ENCODE measurements at places on chromosomes 3 and 15.

DNA sequence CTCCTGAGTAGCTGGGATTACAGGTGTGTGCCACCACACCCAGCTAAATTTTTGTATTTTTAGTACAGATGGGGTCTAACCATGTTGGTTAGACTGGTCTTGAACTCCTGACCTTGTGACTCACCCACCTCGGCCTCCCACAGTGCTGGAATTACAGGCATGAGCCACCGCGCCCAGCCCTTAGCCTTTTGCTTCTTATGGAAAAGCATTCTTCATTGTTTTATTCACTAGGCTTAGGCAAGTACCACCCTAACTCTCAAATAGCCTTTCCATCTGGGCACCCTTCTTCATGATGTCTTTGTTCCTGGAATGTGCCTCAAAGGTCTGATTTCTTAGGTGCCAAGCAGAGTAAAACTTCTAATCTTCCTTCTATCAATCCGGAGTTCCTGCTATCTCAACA lies 641.8 kb downstream of the FHIT start:
- no peak for DNase-seq

DNA sequence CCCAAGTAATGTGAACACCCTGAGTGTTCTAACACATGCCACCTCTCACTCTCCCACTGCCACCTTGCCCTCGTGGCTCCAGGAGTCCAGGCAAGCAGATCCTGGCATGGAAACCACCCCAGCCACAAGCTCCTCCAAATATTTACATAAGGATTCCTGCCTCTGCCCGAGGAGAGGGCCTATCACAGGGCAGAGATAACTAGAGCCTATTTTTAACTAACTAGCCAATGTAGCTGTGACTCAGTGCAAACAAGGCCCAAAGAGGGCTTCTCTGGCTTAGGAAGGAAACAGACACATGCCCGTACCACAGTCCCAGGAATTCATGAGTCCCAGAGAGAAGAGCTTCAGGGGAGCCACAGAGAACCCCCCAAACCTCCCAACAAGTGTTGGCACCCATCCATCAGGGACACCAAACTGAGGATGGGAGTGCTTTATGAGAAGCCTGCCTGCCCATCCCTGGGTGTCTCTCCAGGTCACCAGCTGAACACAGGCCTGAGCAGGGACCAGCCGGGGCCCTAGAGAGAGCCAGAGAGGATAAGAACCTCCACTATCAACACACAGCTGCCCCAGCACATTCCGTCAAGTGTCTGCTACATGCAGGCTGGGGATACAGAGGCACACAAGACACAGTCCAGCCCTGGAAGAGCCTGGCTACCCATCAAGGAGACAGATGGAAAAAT lies 9.2 kb downstream of the FYCO1 start:
- DNase-seq, result no peak

DNA sequence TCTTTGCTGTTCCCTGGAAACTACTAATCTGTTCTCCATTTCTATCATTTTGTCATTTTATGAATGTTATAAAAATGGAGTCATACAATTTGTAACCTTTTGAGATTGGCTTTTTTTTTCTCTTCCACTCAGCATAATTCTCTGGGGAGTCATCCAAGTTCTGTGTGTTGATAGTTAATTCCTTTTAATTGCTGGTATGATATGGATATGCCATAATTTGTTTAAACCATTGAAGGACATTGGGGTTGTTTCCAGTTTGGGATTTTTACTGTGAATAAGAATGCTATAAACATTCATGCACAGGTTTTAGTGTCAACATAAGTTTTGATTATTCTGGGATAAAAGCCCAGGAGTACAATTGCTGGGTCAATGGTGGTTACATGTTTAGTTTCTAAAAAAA lies 279.4 kb downstream of the WNT5A start:
- no peak for DNase-seq

GRCh38 chr3:64970634-64971033 lies 282.8 kb upstream of the ADAMTS9 start:
- DNase-seq, result no peak

GRCh38 chr15:100131321-100132224 lies 210.2 kb downstream of the ADAMTS17 start:
- DNase-seq, result peak; percentile 26

DNA sequence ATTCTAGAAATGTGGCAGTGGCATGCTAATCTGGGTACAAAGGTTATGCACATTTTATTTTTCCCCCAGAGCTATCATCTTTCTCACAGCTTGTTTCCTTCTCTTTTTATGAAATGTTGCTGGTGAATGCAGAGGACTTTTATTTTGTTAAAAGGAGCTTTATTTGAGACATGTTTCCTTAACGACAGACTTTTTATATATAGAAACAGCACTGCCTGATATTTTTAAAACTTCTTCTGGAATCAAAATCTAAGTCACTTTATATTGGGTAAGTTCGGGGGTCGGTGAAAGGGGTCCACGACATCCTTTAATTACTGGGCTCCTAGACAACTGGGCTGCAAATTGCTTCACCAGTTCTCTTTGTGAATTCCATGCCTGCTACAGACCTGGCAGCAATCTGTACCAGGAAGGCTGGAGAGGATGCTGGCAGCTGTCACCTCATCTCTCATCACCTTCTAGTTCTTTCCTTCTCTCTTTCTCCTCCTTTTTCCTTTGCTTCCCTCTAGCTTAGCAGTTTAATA lies 464.7 kb downstream of the PDCD6IP start:
- no peak for DNase-seq

GRCh38 chr3:196124608-196125007 lies 42.7 kb upstream of the TFRC start:
- DNase-seq, result no peak

DNA sequence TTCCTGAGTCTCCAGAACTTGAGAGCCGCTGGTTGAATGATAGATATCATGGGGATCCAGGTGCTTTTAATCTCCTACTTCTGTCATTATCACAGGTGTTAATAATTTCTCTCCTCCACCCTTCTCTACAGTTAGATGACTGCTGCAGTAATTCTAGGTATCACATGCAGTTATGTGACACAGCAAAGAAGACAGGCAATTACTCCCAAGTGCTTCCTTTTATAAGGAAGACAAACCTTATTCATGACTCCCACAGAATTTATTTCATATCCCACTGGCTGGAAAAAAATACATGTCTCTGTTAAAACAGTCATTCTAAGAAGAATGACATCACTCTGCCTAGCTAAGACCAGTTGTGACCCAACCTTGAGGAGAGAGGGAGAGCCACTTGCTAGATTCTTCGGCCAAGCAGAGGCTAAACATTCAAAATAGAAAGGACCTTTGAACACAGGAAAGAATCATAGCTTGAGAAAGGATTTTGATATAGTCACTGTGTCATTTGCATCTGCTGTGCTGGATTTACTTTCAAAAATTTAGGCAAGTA lies 500.6 kb downstream of the SI start:
- no peak for DNase-seq

- no peak for DNase-seq
Measured at GRCh38 chr15:79406210-79406609, 25.9 kb upstream of the MINAR1 start.

GRCh38 chr3:183268366-183268765 lies 15.3 kb downstream of the B3GNT5 start:
- no peak for DNase-seq

- DNase-seq, result no peak
Measured at GRCh38 chr3:15929944-15930571, 132.3 kb upstream of the ANKRD28 start.

DNA sequence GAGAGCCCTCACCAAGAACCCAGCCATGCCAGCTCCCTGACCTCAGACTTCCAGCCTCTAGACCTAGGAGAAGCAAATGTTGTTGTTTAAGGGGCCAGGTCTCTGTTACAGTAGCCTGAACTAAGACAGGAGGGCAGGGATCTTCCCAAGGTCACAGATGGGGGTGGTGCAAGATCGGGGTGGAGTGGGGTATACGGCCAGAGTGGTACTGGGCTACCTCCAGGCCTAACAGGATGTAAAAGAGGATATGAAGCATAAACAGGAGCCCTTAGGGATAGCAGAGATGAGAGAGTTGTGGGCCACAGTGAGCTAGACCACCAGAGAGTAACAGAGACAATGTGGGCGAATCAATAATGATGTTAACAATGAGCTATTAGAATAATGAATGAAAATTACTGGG lies 82.9 kb downstream of the TOP2B start:
- no peak for DNase-seq

GRCh38 chr15:53324061-53324460 lies 435.4 kb downstream of the WDR72 start:
- no peak for DNase-seq

DNA sequence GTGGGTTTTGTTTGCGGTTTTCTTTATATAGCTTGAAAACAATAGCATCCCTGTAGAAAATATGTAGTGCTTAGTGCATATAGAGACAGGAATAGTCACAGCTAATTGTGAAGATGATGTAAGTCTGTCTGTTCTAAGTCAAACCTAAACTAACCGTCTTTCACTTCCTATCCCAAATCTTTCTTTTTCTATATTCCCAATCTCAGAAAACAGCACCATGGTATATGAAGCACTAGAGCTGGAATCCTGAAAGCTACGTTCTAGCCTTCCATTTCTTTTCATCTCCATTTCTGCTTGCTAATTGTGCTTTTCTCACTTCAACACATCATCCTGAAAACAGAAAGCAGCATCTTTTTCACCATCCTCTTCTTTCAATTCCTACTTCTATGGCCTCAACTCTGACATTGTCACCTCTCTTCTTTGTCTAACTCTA lies 1235.5 kb downstream of the ROBO2 start:
- no peak for DNase-seq

DNA sequence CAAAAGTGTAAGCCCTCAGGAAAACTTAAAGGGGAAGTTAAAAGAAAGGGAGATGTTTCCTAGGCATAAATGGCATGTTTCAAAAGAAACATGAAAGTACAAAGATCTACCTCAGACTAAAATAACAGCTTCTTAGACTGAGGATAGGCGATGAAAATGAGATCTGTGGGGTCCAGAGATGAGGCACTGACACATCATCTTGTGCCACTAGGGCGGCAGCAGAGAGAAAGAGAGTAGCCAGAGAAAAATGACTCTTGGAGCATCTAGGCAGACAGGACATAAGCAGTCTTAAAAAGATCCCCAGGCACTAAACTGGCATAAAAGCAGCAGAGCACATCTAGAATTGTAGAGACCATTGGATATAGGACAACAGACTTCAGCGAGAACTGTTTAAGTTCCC lies 42.5 kb upstream of the RFX7 start:
- DNase-seq, result no peak

GRCh38 chr3:188734395-188734794 lies 437.4 kb upstream of the TPRG1 start:
- DNase-seq, result no peak

- no peak for DNase-seq
Measured at GRCh38 chr15:72289597-72290325, 17.4 kb upstream of the PARP6 start.

- no peak for DNase-seq
Measured at GRCh38 chr15:100601617-100602063, 344 bp downstream of the LINS1 start.

DNA sequence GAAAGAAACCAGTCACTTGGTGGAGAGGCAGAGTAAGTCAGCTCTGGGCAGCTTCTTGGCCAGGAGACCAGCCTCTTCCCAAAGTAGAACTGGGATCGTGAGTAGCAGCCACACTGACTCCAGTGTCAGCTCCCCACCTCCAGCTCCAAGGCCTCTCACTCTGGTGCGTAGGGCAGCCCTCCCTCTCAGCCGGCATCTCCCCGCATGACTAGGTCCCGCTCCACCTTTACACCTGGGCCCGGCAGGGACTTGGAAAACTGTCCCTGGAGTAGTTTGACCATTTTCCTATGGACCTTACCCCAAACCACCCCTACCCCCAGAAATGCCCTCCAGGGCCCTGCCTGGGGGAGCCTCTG lies 3.3 kb downstream of the STRA6 start:
- DNase-seq, result no peak

GRCh38 chr3:53902711-53903110 lies 11.1 kb upstream of the SELENOK start:
- no peak for DNase-seq

- no peak for DNase-seq
Measured at GRCh38 chr3:30642849-30643361, 36.5 kb downstream of the TGFBR2 start.

DNA sequence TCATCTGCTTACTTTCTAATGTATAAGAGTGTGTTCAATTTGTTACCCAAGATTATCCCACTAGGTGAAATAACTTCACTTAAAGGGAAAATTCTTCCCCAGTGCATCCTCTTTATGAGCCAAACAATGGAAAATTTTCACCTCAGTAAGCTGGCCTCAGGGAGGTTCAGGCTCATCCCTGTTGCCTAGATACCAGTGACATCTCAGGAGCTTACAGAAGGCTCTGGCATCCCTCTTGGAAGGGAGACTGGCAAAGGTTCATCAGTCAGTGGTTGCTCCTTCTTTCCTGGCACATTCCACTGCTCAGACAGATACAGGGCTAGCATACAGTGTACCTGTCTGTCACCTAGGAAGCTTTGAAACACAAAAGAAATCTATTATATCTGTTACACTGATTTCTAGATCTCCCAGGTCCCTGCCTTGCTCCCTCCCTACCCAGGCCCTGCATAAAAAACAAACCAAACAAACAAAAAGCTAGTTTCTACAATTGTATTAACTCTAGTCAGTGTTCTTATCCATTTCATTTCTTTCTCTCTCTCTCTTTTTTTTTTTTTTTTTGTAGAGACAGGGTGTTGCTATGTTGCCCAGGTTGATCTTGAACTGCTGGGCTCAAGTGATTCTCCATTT lies 1.7 kb downstream of the IP6K2 start:
- no peak for DNase-seq

DNA sequence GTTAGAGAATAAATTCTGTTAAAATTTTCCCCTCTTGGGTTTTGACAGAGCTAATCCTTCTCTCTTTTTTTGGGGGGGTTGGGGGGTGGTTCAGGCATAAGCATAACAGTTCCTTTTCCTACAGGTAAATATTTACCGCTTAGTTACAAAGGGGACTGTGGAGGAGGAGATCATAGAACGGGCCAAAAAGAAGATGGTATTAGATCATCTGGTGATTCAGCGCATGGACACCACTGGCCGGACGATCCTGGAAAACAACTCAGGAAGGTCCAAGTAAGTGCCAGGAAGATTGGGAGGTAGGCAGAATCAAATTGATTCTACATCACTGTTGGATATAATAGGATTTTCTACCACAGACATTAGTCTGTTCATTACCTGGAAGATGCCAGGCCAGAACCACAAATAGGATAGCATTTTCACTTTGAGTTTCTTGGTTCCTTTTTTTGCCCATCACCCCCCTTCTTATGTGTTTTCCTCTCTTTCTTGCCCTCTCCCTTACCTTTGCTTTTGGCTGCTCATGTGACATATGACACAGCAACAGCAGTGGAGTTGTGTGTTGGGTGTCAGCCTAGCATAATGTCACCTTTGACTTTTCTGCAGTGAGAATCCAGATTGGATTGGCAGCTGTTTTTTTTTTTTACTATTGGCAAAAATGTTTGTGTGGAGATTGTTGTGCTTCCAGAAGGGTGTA lies 79.0 kb downstream of the CHD2 start:
- no peak for DNase-seq

DNA sequence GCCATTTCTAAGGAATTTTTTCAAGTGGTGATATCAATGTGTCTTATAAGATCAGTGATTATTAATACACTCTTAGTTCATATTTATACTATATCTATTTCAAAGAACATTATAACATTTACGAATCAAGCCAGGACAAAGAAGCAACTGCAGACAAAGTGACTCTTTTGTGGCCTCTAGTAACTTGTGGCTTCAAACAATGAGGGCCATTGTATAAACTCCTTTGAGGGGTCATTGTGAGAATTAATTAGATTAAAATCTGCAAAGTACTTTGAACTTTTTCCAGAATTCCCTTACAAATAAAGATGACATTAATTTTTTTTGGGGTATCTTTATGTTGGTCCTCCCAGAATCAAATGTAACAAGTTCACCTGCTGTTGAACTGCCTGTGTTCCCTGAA lies 12.3 kb upstream of the SLC30A4 start:
- no peak for DNase-seq
